ENCODE measurements at places on chromosomes 16 and 17.

DNA sequence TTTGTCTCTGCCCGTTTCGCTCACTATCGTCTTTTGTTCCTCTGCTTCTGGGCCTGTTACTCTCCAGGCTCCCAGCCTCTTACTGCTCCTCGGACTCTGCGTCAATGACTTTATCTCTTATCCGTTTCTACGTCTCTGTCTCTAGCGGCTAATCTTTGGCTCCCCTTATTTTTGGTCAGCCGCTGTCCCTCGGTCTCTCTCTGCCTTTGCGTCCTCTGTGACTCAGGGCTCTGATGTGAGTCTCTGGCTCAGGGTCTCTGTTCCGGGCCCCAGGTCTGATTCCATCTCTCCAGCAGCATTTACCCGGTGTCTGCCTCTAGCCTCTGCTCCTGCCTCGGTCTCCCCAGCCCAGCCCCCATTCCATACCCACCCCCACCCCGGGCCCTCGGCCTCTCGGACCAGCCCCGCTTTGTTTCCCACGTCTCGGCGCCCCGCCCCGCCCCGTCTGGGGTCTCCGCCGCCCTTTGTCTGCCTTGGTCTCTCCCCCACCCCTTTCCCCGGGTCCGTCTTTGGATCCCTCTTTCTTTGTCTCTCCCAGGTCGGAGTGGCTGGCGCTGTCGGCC, 547 bp upstream of the ZNF48 start:
- no peak for DNase-seq

- DNase-seq, result no peak
Observed at GRCh38 chr17:56978441-56979090, 635 bp downstream of the SCPEP1 start.

- DNase-seq, result no peak
Observed at GRCh38 chr17:34852614-34853013, 108.6 kb downstream of the CCT6B start.

DNA sequence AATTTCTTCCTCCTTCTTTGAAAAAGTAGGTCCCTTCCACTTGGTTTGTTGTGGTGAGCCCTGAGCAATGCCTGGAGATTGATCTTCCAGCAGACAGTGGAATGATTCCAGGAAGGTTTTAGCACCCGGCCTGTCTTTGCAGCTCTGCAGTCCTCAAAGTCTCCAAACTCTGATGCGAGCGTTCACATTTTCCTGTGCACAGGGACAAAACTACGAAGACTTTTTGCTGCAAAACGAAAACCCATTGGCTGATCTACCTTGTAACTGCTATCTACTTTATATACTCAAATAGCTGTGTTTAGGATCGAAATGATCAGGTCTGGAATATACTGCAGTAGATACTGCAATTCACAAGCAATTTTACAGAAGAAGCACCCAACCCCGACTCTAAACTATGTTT, 21.7 kb downstream of the G6PC1 start:
- no peak for DNase-seq

DNA sequence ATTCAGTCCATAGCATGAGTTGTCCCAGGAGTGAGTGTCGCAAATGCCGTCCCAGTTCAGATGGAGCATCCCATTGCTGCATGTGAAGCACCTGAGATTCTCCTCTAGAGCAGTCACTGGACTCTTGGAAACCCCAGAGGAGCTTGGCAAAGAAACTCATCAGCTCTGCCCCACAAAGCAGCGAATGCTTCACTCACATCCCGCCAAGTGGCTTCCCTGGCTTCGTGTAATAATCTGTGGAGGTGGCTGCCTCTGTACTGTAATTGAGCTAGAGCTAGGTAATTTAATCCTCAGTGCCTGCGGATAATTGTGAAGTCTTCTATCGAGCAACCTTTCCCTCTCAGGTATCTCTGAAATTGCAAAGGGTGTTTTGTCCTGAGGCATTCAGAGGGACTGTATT, 107.1 kb downstream of the SNX29 start:
- no peak for DNase-seq

Measured in activated naive CD4-positive, alpha-beta T cell treated with Interleukin-2 at 50 U/mL for 16 hours (primary cell).